ENCODE measurements at places on chromosomes 6 and 20.

GRCh38 chr20:21393816-21394519 is 3.4 kb downstream of the NKX2-4 start:
- DNase-seq = no peak

GRCh38 chr6:20365456-20365855 is 36.2 kb upstream of the E2F3 start:
- DNase-seq = no peak

- DNase-seq = no peak
Observed at GRCh38 chr20:5703681-5704101, 46.5 kb upstream of the SHLD1 start.

- no peak for DNase-seq
Observed at GRCh38 chr6:118571121-118571520, 23.0 kb downstream of the PLN start.

- no peak for DNase-seq
Observed at GRCh38 chr6:80618953-80619352, 512.5 kb downstream of the BCKDHB start.

All from cortex of kidney (tissue), 1 donor.